ENCODE measurements at places on chromosomes 6 and 20.

- peak; percentile 81 for DNase-seq
These were observed 103.3 kb downstream of the IBTK start for GRCh38 chr6:82144007-82144851.

DNA sequence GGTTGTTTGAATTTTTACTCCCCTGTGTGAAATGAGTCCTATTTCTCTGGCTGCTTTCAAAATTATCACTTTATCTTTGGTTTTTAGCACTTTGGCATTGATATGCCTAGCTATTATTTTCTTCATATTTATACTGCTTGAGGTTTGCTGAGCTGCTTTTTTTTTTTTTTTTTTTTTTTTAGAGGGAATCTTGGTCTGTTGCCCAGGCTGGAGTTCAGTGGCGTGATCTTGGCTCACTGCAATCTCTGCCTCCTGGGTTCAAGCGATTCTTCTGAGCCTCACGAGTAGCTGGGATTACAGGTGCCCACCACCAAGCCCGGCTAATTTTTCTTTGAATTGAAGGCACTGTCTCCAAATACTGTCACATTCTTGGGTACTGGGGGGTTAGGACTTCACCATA lies 40.6 kb downstream of the STXBP5 start:
- DNase-seq, result no peak

- DNase-seq, result no peak
These were observed 45.4 kb downstream of the BAK1 start for GRCh38 chr6:33534702-33535101.

GRCh38 chr6:147774856-147775255 lies 266.4 kb downstream of the SAMD5 start:
- no peak for DNase-seq

- DNase-seq, result no peak
These were observed 114.9 kb upstream of the BTN3A2 start for GRCh38 chr6:26249957-26250697.

DNA sequence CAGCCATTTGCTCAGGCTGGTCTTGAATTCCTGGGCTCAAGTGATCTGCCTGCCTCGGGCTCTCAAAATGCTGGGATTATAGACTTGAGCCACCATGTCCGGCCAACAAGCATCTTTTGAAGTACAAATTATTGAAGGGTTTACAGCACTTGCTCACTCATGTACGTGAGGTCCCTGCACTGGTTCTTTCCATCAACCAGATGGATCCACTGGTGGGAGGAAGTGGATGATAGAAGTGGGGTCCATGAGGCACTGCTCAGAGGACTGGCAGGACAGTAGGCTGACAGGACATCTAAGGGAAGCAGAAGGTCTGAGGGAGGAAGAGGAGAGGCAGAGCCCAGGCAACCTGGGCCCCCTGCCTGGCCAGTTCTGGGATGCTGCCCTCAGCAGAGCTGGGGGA lies 109.2 kb upstream of the NXT1 start:
- no peak for DNase-seq

DNA sequence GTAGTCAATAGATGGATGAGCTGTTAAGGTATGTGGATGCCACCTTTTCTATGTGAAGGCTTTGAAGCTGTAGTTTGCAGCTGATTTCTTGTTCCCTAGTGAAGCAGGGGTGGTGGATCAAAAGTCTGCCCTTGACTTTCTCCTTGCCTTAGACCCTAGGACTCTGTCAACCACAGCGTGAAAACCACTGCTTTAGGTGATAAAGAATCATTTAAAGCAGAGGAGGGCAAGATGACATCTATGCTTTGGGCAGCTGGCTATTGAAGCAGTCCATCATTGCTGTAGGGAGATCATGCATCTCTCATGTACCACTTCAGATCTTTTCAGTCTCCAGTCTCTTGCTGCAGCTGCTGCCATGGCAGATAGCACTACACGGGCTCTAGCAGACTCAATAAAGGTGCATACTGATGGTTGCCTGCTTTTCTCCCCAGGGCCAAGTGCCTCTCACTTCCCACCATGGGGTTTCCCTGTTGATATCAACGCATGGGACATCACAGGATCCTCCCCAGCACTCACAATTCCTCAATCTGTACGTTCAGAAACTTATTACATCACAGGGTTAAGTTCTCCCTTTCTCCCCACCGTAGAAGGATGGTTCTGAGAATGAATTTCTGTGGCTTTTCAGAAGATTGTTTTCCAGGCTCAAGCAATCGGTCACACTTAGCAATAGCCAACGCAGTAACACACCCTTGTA lies 122.0 kb upstream of the STMND1 start:
- no peak for DNase-seq

DNA sequence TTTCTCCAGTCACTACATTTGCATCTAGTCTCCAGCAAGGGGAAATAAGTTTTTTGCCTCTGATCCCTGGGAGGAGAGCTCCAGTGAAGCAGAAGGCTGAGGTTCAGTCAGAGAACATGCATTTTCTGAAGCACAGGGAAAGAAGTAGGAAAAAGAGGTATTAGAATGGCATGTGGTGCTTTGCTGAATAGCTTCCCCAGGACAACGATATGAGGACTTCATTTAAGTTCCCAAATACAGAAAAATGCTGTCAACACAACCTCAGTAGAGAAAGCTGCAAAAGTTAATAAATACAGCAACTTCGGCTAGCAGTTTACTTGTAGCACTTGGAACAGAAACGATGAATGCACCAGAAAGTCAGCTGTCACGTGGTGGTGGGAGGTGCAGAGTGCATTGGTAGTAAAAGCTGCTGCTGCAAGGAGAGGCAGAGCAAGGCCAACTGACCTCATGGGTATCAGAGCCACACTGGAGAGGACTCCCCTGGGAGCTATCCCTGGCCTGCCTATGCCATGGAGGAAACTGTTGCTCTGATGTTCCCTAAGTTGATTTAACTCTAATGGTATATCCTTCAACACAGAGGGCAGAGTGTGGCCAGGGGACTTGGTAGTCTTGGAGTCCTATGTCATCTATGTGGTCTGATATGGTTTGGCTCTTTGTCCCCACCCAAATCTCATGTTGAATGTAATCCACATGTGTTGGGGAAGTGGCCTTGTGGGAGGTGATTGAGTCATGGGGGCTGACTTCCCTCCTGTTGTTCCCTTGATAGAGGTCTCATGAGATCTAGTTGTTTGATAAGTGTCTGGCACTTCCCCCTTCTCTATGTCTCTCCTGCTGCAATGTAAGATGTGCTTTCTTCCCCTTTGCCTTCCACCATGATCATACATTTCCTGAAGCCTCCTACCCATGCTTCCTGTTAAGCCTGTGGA lies 85.9 kb downstream of the ADTRP start:
- DNase-seq, result no peak

DNA sequence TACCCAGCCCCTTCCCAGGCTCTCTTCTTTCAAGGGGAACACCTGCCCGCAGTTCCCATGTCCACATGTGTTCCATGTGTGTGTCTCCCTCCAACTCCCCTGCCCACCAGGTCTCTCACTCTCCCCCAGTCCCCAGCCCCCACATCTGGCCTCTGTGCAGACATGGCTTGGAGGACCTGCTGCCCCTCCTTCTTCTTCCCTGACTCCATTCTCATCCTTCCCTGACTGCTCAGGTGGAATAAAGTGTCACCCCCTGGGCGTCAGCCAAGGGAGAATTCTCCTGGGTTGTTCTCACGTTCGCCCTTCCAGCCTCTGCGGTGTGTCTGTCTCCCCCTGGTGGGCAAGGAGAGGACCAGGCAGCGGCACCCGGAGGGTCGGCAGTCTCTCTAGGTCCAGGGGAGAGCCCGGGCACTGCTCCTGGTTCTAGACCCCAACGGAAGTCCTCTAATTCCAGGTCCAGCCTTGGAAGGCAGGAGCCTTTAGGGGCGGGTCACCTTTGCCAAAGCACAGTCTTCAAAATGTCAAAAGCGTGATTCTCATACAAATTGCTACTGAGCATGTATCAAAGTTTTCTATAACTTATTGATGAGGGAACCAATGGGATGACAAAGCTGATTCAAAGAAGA lies 50.5 kb downstream of the EBF4 start:
- peak; percentile 81 for DNase-seq

GRCh38 chr20:30281584-30282197 lies 975.8 kb upstream of the DEFB115 start:
- no peak for DNase-seq

- DNase-seq, result no peak
These were observed 683.0 kb upstream of the ADGRB3 start for GRCh38 chr6:67952121-67952520.

DNA sequence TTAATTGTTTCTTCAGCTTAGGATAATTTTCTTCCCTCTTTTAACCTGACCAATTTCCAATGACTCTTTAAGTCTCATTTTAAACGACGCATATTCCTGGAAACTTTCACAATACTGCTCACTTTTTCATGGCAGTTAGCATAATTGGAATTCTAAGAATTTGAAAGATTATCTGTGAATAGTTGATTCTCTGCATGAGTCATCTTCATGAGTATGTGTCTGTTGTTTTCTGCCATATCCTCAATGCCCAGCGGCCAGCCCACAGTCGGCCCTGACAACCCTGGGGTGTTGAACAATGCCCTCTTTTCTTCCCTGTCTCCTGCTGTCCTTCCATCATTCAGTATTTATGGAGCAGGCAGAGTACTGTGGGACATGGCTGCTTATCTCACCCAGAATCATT lies 554.2 kb downstream of the CDH26 start:
- DNase-seq, result peak; percentile 16

GRCh38 chr6:139129284-139129683 lies 5.6 kb upstream of the HECA start:
- peak; percentile 46 for DNase-seq

- no peak for DNase-seq
These were observed 3.4 kb upstream of the ANGPT4 start for GRCh38 chr20:919491-919916.

GRCh38 chr6:11977193-11977592 lies 34.9 kb upstream of the HIVEP1 start:
- DNase-seq, result no peak

GRCh38 chr6:167270499-167271311 lies 20.4 kb upstream of the UNC93A start:
- no peak for DNase-seq

DNA sequence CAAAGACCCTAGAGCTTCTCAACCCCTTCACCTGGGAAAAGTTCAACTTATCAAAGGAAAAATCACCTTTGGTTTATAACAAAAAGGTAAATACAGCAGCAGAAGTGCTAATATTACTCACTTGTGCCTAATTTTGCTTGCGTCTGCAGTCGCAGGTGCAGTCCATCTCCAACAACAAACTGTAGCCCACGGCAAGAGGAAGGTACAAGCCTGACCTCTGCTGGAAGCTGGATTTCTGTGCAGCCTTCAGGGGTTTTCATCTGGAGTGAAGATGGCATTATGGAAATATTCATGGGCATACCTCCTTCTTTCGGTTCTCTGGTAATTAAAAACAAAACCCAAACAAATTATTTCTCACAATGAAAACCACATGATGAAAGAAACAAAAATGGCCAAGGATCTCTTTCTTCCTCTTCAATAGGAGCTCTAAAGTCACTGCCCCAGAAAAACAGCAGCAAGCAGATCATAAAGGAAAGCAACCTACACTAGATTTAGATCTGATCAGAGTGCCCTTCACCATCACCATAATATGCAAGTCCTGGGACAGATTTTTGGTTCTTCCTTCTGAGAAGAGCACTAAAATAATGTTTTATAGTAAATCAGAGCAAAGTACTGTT lies 7.8 kb downstream of the UBE3D start:
- peak; percentile 73 for DNase-seq

Data from AG20443 (cell line).